ENCODE measurements at places on chromosomes 1 and 21.
A peak's percentile ranks its signal among the peaks of the same experiment; 100 is the strongest.

- DNase-seq = no peak
Observed at GRCh38 chr1:42767510-42768000, 506 bp downstream of the C1orf50 start.

DNA sequence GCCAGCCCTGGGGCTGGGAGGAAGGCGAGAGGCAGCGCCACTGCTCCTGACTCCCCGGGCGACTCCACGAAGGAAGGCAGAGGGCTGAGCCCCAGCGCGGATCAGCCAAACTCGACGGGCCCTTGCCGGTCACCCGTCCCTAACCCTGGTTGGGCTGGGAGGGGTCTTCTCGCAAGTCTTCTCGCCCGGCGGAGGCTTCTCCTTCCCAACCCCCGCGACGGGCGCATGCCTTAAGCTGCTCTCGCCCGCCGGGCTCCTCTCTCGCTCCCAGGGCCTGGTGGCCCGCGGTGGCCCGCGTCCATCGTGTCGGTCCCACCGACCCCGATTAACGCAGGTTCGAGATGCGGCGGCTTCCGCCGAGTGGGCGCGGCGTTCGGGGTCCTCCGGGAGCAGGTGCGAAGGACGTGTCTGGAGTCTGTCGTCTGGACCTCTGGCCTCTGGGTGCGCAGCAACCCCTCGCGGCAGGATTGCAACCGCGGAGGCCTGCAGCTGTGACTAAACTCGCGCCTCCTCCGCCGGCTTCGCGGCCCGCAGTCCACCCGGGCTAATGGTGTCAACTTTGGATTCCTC is 29.0 kb upstream of the PPM1J start:
- peak; percentile 51 for DNase-seq

- DNase-seq = no peak
Observed at GRCh38 chr1:211066781-211067384, 67.1 kb downstream of the KCNH1 start.

- no peak for DNase-seq
Observed at GRCh38 chr1:95111014-95111413, 6.1 kb upstream of the TLCD4 start.

DNA sequence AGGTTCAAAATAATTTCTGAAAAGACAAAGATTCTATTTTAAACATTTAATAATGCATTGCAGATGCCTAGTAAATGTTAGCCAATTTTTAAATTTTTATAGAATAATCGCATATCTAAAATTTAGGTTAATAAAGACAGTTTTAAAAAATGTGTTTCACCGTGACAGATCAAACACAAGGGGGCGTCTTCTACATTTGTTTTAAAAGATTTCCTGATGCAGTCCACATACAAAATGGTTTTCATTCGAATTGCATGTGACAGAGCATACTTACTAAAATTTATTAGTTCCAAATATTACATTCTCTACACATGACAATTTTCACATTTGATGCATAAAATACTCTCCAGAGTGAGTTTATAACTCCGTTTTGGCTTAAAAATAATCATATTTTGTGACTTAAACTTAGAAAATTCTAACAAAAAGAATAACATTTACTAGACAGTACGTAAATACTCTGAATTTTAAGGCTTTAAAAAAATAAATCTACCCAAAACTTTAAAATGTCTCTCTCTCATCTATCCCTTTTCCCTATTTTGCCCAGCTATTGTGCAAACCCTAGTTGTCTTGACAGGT is 75.5 kb downstream of the ADAMTS1 start:
- peak; percentile 60 for DNase-seq

- DNase-seq = peak; percentile 2
Observed at GRCh38 chr1:51170342-51170741, 65.7 kb upstream of the RNF11 start.

DNA sequence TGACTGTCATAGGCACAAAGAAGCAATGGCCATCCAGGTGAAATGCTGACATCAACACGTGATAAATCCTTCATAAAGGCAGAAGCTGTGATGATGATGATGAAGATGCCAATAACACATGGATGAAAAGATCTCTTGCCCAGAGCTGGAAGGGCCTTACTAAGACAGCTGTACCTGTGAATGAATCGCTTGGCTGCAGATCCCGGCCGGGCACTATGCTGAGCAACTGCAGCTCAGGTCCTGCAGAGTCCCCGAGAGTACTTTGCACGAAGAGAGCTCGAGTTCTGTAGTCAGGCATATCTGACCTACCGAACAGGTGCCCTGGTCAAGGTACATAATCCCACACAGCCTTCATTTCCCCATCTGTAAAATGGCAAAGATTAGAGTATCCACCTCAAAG is 48.8 kb downstream of the PGBD5 start:
- DNase-seq = no peak

- no peak for DNase-seq
Observed at GRCh38 chr21:46006547-46007491, 25.2 kb downstream of the COL6A1 start.

DNA sequence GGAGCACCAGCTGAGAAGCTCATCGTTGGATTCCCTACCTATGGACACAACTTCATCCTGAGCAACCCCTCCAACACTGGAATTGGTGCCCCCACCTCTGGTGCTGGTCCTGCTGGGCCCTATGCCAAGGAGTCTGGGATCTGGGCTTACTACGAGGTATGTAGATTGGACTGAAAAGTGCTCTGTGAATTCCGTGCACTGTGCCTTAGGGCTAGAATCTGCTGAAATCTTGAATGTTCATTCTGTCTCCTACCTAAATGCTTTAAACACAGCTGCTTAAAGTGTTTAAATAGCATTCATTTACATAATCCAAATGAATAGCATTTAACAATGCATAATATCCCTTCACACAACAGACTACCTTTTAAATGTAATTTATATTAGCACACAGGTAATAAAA is 27.9 kb downstream of the CHIA start:
- no peak for DNase-seq

DNA sequence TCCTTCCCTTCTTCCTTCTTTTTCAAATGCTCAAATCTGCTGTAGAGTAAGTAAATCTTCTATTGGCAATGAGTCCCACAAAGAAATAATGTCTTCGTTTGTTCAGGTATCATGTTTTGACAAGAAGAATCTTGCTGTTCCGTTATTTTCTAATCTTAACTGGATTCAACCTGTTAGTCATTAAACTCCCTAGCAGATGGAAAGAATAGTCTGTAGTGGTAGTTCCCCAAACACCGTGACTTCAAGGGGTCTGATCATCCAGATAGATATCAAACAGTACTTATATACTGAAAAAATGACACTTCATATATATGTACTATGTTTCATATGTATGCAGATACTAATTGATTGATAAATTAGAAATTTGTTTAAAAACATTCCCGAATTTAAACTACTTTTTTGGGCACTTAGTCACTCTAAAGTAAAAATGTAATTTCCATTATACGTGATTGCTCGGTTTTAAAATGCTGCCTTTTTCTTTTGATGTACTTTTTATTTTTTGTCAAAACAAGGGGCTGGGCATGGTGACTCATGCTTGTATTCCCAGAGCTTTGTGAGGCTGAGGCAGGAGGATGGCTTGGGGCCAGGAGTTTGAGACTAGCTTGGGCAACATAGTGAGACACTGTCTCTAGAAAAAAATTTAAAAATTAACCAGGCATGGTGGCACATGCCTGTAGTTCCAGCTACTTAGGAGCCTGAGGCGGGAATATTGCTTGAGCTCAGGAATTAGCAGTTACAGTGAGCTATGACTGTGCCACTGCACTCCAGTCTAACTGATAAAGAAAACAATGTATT is 335.7 kb upstream of the SNX7 start:
- DNase-seq = peak; percentile 97

- DNase-seq = no peak
Observed at GRCh38 chr21:32768530-32768929, 3.0 kb downstream of the PAXBP1 start.

DNA sequence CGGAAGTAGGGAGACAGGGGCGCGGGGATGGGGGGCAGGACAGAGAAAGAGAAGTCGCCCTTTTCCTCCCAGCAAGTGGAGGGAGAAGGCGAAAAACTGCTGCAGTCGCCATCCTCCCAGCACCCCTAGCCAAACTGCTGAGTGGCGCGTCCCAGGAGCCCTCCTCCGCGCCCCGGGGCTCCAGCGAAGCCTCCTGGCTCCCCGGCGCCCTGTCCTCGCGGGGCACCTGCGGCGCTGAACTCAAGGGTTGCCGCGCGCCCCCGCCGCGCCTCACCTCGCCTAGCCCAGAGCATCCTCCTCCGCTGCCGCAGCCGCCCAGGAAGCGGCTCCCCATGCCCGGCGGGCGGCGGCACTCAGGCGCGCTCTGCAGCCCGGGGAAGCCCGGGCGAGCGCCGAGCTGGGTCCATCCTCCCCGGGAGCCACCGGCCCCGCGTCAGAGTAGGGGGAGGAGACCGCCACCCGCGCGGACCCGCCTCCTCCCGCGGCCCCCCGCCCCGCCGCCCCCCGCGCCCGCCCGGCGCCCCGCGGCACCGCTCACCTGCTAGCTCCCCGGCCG is at the start of gene DAB1:
TSS of gene DAB1 (minus strand) at position 405 of the 556 bp plus-strand sequence. CDS start 133,030 bp downstream, outside the sequence.
- DNase-seq = no peak

DNA sequence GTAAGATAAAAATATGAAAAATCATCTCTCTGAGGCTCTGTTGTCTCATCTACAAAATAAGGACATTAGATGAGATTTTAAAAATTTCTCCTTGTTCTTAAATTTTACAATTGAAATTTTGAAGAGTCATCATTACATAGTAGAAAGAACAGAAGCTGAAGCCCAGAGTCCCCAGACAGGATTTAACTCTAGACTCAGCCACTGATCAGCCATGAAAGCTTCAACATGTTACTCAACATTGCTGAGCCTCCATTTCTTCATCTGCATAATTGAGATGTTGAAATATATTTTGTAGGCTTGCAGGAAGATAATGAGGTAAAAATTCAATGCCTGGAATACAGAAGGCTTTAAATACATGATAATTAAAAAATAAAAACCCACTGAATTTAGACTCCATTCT is 633.3 kb downstream of the LMO4 start:
- no peak for DNase-seq

DNA sequence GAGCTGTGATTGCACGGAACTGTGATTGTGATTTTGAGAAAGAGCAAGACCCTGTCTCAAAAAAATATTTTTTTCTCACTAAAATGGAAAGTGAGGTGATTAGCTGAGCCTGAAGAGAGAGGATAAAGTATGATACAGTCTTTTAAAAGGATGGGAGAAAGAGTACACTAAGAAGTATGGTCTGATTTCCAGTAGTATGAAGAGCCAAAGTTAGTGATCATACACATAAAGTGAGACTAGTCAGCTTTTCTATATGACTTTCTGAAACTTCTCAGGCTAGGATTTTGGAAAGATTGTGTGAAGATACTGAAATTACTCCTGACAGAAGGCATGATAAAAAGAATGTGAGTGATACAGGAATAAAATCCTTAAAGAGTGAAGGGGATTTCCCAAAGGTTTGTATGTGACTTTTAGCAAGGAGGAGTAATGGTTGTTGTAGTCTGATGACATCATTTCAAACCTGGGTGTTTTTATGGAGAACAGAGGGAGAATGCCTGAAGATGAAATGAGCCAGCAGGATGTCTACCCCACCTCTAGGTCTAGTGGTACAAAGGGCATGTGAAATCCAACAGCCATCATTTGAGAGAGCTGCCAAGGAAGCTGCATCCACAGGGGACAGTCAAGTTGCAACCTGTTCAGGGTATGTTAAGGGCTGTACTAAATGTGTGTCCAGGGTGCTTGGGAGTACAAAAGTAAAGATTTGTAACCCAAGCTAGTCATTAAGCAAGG is 157.7 kb downstream of the PIK3R3 start:
- no peak for DNase-seq

DNA sequence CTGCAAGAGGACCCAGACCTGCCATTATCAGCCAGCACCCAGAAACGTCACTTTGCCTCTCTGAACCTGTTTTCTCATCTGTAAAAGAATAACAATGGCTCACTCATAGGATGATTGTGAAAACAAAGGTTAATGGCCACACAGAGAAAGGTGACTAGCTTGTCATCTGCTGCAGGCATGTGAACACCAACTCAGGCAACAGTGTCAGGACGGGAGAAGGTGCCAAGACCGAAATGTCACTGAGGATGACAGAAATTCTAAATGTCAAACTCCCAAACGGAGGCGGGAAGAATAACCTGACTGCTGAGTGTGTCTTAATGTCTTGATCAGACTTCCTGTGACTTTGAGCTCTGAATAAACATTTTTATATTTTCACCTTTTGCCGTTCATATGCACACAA is 10.3 kb downstream of the PADI4 start:
- DNase-seq = no peak

GRCh38 chr1:56533197-56533596 is 46.2 kb downstream of the PLPP3 start:
- no peak for DNase-seq

DNA sequence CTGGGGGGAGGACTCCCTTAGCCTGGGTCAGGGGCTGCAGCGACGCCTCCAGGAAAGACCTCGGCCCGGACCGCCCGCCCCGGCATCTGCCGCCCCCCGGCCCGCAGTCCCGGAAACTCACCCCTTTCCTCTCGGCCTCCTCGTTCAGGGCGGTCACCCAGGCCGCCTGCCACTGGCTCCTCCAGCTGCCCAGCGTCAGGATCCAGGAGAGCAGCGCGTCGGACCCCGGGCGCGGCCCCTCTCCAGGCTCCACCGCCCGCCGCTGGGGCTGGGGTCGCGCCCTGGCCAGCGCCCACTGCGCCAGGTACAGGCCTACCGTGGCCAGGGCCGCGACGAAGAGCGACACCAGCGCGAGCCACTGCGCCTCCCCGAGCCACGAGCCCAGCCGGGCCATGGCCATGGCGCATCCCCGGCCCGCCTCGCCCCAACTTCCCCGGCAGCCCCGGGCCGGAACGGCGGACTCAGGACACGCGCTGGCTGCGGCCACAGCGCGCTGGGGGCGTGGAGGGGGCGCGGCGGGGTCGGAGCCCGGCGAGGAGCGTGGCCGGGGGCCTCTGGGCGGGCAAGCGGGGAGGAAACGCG is 478 bp downstream of the C2CD2 start:
- peak; percentile 24 for DNase-seq

GRCh38 chr1:68481041-68481440 is 15.8 kb downstream of the DEPDC1 start:
- peak; percentile 4 for DNase-seq

DNA sequence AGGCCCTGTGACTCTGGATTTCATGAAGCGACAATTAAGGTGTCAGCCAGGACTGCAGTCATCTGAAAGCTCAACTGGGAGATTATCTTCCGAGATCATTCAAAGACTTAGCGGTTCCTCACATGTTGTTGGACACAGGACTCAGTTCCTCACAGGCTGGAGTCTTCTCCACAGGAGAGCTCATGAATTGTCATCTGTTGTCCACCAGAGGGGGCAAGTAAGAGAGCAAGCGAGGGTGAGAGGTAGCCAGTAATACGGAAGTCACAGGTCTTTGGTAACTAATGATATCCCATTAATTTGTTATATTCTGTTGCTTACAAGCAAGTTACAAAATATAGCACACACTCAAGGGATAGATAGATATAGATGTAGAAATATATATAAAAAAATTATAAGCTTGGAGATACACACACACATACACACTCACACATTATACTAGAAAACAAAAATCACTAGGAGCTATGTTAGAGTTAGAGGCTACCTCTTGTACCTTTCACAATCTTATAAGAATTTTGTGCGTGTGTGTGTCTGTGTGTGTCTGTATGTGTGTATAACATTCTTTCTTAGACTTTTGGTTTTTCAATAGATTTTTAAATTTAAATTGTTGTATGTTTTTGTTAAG is 1695.3 kb downstream of the BRINP3 start:
- DNase-seq = peak; percentile 48

All from fibroblast of skin of back (primary cell).